Astrocyte of the spinal cord (primary cell): ENCODE measurements at places on chromosomes 4 and X.

GRCh38 chr4:7206911-7207567 lies 14.7 kb downstream of the SORCS2 start:
- peak; percentile 93 for DNase-seq

- DNase-seq, result no peak
Measured at GRCh38 chr4:38728631-38729141, 54.1 kb downstream of the TLR10 start.

- peak; percentile 7 for DNase-seq
Measured at GRCh38 chr4:77449171-77449570, 156.4 kb upstream of the CXCL13 start.

DNA sequence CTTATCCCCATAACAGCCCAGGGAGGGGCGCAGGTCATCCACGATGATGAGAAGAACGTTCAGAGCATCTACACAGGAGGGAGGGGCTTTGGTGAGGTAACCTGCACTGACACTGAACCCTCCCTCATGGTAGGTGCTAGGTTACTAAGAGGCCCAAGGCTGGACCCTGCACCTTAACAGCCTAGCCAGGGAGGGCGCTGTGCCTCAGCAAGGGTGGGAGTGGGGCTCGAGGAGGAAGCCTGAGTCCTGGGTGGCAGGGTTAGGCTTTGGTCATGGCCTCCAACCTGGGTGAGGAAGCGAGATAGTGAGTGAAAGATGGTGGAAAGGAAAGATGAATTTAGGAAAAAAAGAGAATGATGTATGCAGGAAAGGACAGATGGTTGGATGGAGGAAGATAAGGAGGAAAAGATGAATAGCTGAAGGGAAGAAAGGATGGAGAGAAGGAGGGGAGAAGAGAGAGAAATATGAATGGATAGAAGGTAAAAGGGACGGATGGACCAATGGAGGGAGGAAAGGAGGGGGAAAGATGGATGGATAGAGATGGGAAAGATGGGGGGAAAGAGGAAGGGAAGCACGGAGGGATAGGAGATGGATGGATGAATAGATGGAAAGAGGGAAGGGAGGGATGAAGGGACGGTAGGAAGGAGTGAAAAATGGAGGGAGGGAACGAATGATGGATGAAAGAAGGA lies 736 bp downstream of the IDS start:
- no peak for DNase-seq

- DNase-seq, result no peak
Measured at GRCh38 chr4:42710761-42711160, 53.9 kb upstream of the ATP8A1 start.

DNA sequence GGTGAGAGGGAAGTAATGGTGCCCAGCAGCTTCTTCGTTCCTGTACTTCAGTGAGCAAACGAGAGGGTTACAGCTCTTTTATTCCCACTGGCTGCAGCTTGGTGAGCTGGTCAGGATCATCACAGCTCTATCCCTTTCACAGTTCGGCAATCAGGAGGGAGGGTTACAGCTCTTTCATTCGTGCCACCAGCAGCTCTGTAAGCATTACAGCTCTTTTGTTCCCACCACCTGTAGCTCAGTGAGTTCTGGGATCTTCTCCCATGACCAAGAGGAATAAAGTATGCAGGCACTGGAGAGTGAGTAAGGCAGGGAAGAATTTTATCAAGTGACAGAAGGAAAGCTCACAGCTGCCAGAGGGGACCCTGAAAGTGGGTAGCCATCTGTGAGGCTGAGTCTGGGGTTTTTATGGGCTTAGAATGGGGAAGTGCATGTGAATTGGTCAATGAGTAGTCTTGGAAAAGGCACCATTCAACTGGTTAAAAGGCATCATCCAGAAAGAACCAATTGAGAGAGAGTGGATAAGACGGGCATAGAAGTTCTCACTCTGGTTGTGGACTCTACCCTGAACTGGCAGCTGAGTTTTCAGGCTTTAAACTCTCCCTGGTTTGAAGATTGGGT lies 123.7 kb downstream of the COX18 start:
- DNase-seq, result no peak

DNA sequence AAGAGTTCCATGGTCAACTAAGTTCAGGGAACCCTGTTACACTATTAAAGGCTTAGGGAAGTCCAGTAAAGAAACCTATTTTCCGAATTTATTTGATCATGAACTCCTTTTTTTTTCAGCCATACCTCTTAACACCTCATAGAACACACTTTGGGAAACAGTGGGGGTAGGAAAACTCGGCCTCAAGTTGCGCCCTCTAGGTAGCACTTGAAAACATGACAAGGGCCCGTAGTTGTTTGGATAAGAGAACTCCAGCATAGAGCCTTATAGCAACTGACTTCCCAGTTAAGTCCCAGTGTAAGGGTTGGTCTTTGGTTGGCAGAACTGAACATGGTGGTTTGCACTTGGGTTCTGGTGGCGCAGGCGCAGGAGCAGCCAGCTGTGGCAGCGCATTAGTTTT lies 14.4 kb downstream of the OGT start:
- DNase-seq, result no peak

DNA sequence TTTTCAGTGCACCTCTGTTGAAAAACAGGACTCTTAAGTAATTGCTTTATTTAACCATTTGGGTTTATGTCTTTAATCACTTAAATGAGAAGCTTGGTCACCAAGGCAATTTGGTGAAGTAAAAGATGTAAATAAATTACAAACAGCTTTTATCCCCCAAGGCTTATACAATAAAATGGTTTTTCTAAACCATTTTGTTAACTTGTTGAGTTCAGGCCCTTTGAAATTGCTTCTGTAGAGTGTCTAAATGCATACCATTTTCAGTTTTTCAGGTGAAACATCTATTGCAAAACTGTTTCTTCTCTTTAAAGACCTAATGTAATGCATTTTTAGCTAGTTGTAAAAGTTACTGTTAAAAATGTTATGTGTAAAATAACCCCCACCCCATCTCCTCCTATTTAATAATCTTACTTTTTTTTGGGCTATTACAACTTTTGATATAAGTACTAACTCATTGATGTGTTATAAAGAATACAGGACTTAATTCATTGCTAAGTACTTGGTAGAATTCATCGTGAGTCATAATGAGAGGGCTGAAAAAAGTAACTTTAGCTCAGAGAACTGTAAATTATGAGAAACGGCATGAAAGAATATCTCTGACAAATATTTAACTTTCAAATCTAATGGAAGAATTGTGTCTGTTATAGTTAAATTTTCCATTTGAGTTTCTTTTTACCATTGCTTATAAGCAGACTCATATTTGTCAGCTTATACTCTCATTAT lies 4.5 kb downstream of the RAPGEF2 start:
- peak; percentile 53 for DNase-seq

- DNase-seq, result no peak
Measured at GRCh38 chr4:38866973-38867477, 581 bp upstream of the FAM114A1 start.

DNA sequence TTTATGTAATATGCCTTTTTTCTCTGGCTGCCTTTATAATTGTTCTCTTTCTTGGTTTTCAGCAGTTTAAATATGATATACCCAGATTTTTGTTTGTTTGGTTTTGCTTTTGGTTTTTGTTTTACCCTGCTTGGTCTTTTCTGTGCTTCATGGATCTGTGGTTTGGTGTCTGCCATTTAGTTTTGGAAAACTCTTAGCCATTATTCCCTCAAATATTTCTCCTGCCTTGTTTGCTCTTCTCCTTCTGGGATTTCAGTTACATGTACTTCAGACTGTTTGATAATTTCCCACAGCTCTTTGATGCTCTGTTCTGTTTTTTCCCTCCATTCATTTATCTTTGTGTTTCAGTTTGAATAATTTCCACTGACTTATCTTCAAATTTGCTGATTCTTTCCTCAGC lies 223.1 kb upstream of the BCOR start:
- no peak for DNase-seq

DNA sequence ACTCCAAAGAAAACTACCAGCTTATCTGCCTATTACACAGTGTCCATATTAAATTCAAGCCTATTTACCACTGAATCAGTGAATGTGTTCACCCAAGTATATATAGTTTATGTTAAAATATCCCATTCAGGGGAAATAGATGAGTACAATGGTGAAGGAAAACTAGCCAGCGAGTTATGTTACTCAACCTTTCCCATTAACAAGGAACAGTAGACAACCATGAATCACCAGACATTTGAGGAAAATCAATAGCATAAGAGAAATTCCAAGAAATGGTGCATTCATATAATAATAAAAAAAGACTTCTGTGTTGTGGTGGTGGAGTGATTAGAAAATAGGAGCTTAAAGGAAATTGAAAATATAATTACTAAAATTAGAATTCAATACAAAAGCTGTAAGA lies 21.3 kb downstream of the IQCM start:
- peak; percentile 10 for DNase-seq

- no peak for DNase-seq
Measured at GRCh38 chr4:72901553-72901952, 168.0 kb downstream of the COX18 start.

- peak; percentile 35 for DNase-seq
Measured at GRCh38 chrX:101206471-101206870, 13.1 kb upstream of the DRP2 start.

DNA sequence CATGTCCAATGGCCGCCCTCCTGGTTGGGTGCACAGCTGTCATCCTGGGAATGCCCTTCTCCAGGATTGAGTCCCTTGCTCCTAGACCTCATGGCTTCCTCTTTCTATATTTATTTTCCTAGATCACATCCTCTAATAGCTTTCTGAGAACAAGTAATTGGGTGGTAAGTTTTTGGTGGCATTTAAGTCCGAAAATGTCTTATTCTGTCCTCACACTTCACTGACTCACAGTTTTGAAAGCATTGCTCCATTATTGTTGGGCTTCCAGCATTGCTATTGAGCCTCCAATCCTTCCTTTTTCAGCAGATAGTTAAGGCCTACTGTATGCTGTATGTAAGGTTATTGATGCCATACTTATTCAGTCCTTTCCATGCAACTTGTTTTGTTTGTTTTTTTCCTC lies 25.9 kb downstream of the PGM2 start:
- no peak for DNase-seq

GRCh38 chr4:77618383-77619241 lies 13.0 kb downstream of the CXCL13 start:
- peak; percentile 75 for DNase-seq

DNA sequence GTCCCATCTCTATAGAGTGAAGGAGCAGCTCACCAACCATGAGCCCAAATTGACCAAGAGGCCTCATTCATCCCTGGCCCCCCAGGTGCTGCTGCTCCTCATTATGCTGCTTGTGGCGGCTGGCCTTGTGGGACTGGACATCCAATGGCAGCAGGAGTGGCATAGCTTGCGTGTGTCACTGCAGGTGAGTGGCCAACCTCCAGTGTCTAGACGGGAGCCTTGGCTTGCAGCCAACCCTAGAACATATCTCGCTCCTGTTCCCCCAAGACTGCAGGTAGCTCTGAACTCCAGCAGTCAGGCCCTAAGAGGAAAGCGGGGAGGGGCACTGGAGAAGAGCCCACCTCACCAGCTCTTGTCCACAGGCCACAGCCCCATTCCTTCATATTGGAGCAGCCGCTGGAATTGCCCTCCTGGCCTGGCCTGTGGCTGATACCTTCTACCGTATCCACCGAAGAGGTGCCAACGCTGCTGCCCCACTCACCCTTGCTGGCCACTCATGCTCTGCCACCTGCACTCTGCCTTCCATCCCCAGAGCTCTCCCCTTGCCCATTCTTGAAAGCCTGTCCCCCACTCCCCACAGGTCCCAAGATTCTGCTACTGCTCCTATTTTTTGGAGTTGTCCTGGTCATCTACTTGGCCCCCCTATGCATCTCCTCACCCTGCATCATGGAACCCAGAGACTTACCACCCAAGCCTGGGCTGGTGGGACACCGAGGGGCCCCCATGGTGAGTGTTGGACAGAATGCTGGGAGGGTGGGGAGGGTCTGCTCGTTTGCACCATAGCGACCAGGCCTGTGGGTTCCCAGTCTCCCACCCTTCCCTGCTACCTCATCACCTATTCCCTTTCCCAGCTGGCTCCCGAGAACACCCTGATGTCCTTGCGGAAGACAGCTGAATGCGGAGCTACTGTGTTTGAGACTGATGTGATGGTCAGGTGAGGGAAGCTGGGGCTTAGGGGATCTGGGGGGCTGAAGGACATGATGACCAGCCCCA lies 3.5 kb downstream of the GDPD2 start:
- DNase-seq, result no peak

DNA sequence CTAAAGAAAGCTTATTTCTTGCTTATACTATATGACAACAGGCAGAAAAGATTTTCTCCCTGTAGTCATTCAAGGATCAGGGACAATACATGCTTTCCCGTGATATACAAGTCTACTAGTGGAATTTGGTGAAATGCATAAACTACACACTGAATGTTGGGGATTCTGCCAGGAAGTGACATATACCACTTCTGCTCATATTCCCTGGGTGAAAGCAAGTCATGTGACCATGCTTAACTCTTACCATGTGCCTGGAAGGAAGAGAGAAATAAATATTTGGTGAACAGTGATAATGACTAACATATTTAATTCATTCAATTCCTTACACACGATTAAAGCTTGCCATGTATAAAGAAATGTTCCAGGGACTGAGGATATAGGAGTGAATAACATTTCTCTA lies 534.6 kb downstream of the PPARGC1A start:
- DNase-seq, result no peak

- no peak for DNase-seq
Measured at GRCh38 chr4:139900964-139901376, 235.4 kb downstream of the MGST2 start.

DNA sequence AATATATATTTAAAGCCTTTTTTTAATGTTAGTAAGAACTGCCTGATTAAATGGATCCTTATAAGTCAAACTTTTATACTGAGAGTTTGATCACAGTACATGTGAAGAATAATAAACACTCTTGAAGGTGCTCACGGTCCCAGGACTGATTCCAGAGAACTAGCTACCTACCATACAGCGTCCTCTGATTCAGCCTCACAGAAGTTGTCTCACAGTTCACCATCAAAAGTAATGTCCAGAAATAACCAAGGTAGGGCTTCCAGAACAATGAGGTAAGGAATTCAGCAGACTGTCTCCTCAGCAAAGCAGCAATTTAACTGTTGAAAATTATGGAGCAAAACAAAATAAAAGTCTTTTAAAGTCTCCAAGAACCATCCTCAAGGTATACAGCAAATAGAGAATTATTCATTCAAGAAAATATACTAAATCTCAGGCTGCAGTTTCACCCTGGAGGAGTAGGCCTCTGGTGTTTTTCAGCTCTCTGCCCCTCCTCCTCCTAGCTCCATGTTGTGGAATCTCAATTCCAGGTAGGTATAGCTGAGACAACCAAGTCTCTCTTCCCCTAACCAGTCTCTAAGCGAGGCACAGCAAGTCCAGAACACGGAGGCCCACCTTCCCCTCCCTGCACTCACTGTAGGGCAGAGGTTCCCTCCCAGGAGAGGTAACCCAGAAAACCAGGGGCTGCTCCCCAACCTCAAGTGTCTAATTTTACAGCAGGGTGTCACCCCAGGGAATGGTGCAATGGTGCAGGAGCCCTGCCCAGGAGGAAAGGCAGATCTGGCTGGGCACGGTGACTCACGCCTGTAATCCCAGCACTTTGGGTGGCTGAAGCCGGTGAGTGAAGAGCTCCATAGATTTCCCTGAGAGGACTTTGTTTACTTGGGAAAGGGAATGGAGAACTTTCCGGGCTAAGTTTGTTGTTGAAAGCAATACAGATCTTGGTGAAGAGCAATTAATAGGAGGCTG lies 28.6 kb downstream of the FAM241A start:
- no peak for DNase-seq

- no peak for DNase-seq
Measured at GRCh38 chrX:20265726-20266681, 705 bp downstream of the RPS6KA3 start.
